ENCODE measurements at places on chromosomes 4 and X.
A peak's percentile ranks its signal among the peaks of the same experiment; 100 is the strongest.

DNA sequence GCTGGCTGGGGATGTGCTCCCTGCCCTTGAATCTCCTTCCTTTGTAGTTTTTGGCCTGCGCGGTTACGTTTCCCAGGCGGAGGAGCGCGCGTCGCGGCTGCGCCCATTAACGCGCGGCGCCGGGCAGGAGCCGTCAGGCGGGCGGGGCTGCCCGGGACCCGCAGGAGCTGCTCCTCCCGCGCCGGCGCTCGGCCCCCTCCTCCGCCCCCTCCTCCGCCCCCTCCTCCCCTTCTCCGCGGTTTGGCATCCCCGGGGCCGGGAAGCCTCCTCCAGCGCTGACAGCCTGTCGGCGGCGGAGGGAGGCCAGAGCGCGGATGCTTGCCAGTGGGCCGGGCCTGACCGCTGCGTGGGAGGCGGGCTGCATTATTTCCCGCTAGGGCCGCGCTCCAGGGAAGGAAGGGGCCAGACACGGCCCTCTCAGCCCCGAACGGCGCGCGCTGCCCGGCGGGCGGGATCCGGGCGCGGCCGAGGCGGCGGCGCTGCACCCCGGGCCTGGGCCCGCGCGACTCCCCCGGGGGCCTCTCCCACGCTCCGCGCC lies at the start of gene DCLK2:
TSS of gene DCLK2 (plus strand) at position 405 of the 538 bp plus-strand sequence. CDS start 583 bp downstream, outside the sequence.
- peak; percentile 69 for DNase-seq

DNA sequence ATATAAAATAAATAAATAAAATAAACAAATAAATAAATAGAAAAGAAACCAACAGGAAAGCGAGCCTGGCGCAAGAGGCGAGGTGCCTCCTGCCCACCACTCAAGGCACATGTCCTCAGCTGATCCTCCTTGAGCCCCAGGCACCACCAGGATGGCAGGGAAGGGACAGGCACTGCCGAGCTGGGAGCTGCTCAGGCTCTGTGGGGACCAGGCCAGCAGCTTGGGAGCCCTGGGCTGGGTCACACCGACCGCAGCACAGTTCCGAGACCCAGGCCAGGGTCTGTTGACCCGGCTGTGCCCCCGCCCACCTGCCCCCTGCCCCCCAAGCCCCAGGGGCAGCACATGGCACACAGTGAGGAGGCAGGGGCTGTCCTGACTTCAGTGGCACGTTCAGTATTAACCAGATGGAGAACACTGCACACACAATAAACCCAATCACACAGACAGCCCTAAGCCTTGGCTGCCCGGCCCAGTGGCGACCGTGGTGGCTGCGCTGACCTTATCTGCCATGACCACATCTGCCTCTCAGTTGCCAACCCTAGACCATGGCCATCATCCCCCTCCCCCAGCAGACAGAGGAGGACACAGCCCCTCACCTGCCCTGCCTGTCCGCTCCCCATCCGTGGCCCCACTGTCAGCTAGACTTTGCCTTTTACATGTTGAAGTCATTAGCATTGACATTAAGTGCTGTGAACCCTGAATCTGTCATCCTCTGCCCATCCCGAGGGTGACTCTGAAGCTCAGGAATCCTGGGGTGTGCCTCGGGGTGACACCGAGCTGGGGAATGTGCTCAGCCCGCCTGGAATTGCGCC lies 2.9 kb upstream of the TREX2 start:
- DNase-seq: no peak

GRCh38 chrX:146264763-146265375 lies 447.2 kb downstream of the SLITRK2 start:
- no peak for DNase-seq

GRCh38 chr4:101279377-101279871 lies 67.9 kb downstream of the PPP3CA start:
- DNase-seq: peak; percentile 87

DNA sequence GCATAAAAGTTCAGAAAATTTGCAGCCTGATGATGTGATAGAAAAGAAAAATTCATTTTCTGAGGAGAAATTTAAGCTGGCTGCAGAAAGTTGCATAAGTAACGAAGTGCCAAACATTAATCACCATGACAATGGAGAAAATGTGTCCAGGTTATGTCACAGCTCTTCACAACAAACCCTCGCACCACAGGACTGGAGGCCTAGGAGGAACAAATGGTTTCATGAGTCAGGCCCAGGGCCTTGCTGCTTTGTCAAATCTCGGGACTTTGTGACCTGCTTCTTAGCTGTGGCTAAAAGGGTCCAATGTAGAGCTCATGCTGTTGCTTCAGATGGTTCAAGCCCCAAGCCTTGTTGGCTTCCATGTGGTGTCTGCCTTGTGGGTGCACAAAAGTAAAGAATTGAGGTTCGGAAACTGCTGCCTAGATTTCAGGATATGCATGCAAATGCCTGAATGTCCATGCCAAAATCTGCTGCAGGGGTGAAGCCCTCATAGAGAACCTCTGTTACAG lies 527.4 kb downstream of the SH3BGRL start:
- DNase-seq: no peak

GRCh38 chr4:32226733-32227132 lies 1506.6 kb downstream of the PCDH7 start:
- DNase-seq: no peak

GRCh38 chr4:118991686-118992085 lies 103.0 kb downstream of the SYNPO2 start:
- peak; percentile 39 for DNase-seq

DNA sequence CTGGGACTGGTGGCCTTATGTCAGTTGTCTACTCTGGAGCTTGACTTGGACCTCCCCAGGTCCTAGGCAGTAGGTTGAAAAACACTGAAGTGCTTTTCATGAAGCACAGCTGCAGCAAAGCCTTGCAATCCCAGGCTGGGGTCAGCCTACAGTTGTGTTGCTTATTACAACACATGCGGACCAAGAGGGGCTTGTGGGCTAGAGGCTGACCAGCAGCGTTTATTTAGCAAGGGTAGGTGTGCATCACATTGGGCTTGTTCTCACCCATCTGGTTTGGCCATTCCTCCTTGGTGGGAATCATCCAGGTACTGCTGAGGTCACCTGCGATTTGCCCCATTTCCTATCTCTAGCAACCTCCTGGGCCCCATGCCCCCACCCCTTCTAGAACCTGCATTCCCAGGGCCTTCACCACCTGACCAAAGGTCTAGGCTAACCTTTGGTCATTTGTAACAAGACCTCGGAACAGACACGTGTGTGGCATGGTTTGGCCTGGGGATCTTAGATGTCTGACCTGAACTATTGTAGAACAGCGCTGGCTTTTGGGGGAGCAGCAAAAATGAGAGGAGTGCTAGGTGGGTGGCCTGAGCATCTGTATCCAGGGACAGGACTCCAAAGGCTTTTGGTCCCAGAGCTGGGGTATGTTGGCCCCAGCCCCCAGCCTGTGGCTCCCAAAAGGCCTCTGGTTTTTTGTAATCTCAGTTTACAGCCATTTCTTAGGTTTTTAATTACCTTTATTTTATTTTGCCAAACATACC lies 3.0 kb downstream of the RPL10 start:
- no peak for DNase-seq

DNA sequence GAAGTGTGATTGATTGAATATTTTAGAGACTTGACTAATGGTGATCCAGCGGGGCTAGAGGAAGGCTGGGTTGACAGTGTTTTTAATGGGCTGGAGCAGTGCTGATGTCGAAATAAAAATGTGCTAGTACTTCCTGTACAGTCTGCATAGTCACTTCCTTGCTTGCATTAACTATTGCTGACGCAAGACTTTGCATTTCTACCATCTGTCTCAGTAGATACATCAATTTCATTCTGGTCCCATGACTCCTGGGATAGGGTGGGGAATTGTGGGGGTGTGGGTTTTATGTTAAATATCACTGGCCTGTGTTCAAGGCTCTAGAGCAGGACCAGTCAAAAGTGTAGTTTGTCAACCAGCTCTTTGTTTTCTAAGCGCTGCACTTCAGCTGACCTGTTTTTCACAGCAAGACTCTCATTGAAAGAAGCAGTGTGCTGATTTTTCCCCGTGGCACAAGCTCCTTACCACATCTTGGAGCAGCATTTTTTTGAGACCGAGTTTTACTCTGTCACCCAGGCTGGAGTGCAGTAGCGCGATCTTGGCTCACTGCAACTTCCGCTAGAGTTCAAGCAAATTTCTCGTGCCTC lies 35.2 kb upstream of the PHEX start:
- peak; percentile 71 for DNase-seq

GRCh38 chr4:70581980-70582379 lies 10.1 kb upstream of the AMBN start:
- no peak for DNase-seq

DNA sequence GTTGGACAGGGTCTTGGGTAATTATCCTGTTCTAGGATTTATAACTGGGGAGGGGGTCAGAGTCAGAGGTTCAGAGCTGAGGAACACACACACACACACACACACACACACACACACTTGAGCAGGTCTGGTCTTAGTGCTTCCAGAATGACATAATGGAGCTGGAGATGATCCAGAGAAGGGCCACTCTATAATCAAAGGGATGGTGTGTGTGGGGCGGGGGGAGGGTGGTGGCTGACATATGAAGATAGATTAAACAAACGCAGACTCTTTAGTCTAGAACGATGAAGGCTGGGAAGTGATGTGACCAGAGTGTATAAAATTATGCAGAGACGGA lies 434 bp upstream of the TMEM255A start:
- no peak for DNase-seq

DNA sequence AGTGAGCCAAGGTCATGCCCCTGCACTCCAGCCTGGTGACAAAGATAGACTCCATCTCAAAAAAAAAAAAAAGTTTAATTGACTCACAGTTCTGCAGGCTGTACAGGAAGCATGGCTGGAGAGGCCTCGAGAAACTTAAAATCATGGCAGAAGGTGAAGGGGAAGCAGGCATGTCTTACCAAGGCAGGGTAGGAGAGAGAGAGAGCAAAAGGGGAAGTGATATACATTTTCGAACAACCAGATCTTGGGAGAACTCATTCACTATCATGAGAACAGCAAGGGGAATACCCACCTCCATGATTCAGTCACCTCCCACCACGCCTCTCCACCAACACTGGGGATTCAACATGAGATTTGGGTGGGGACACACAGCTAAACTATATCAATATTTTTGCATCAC lies 315.2 kb upstream of the HTR2C start:
- DNase-seq: no peak

- no peak for DNase-seq
Measured at GRCh38 chr4:185744488-185744862, 67.5 kb downstream of the SORBS2 start.

GRCh38 chr4:138291431-138291830 lies 49.3 kb upstream of the SLC7A11 start:
- no peak for DNase-seq

DNA sequence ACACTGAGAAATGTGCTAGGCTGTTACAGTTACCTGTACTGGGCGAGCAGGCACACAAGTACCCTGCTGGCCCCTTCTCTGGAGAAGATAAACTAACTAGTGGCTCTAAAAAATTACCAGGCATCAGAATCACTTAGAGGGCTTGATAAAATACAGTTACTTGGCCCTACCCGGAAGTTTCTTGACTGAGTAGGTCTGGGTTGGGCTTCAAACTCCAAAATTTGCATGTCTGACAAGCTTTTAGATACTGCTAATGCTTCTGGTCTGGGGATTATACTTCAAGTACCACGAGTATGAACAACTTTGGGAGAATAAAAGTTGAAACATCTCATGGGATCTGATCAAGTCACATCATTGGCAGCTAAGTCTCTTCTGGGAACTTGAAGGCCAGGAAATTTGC lies 30.8 kb downstream of the CEP135 start:
- no peak for DNase-seq

- no peak for DNase-seq
Measured at GRCh38 chr4:107153956-107154355, 117.8 kb upstream of the DKK2 start.

GRCh38 chrX:120428309-120428708 lies 40.8 kb downstream of the LAMP2 start:
- DNase-seq: no peak

GRCh38 chrX:2854918-2855317 lies 26.2 kb downstream of the GYG2 start:
- DNase-seq: no peak

GRCh38 chrX:105829011-105829410 lies 6.7 kb downstream of the NRK start:
- no peak for DNase-seq

- peak; percentile 16 for DNase-seq
Measured at GRCh38 chrX:84046403-84046984, 141.5 kb downstream of the RPS6KA6 start.

DNA sequence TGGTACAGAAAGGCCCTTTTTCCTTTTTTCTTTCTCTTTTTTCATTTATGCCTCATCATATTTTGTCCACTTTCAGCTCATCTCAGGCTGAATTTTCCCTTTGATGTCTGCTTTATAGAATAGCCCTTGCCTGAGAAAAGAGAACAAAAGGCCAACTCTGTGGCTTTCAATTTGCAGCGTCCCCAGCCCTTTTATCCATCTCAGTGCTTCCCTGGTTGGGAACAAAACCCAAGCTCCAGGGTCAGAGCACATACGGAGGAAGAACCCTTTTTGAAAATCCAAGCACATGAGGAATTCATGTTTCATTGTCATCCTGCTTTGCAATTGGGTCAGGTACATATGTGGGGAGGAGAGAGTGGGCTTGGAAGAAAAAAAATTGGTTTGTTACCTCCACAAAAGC lies 47.5 kb downstream of the TMEM164 start:
- DNase-seq: no peak

GRCh38 chrX:103607364-103608305 lies at the start of gene TCEAL3:
TSS of gene TCEAL3 (plus strand) at chrX:103607963. CDS start at chrX:103609065, 1,102 bp downstream.
- peak; percentile 19 for DNase-seq

DNA sequence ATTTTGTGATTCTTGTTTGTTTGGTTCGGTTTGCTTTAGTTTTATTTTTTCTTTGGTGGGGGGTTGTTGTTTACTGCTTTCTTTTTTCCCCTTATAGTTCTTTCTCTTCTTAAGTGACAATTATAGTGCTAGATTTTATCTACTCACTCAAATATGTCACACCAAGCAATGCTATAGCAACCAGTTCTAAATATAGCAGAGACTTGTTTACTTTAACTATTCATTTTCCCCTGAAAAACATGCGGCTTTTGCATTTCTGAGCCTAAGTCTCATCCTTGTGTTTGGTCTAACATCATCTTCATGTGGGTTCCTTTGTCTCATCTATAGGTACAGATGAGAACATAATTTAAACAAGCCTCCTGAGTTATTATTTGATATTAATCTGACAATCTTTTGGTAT lies 676.6 kb downstream of the FAT4 start:
- DNase-seq: no peak

DNA sequence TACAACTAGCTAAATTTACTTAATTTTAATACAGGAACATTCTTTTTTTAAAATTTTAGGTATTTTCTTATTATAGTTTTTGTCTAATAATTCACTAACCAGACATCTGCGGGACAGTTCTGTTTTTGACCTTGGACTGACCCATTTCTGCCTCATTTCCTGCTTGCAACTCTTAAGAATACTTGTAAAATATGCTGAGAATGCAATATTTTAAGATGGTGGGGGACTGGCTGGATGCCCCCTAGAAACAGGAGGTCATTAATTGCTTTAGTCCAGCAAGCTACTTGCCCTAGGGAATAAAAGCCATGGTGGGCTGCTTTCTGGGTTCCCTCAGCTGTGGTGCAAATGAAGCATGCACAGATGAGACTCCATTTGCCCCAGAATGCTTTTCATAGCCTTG lies 2348.4 kb downstream of the PCDH7 start:
- DNase-seq: no peak

Measured in suppressor macrophage treated with lipopolysaccharide for 4 hours (primary cell).